ENCODE measurements at places on chromosomes 5 and 9.
A peak's percentile ranks its signal among the peaks of the same experiment; 100 is the strongest.

DNA sequence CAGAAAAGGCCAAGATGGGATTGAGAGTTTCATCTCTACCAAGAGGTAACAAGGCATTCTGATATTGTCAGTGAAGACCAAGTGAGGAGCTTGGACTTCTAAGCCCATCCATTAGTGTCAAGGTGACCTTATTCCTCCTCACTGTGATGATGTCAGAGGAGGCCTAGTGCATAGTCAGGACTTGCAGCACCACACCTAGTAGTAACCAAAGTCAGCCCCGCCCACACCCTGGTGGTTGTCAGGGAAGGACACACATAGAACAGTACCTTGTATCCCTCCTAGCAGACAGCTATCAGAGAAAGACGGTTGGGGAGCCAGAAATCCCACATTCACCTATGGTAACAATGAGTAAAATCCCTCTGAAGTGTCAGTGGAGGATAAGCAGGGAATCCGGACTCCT is 111.7 kb downstream of the AP3B1 start:
- no peak for DNase-seq

DNA sequence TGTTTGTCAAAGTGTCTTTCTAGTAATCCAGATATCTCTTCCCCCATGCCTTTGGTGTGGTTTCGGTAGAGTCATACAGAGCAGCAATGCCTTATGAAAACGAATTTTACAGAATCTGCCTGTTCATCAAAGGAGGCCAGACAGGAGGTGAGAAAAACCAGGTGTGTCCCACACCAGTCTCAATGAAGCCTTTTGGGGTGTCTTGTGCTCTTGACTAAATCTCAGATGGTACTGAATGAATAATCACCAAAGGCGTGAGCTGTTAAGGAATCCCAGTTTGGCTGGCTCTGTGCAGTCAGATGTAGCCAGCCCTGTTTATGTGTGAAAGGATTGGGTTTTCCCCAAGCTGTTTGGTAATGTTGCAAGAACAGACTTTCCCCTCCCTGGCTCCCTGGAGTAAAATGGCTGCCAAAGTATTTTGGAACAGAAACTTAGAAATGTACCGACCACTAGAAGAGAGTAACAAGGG is 70.8 kb upstream of the CDKN2B start:
- DNase-seq, result no peak

DNA sequence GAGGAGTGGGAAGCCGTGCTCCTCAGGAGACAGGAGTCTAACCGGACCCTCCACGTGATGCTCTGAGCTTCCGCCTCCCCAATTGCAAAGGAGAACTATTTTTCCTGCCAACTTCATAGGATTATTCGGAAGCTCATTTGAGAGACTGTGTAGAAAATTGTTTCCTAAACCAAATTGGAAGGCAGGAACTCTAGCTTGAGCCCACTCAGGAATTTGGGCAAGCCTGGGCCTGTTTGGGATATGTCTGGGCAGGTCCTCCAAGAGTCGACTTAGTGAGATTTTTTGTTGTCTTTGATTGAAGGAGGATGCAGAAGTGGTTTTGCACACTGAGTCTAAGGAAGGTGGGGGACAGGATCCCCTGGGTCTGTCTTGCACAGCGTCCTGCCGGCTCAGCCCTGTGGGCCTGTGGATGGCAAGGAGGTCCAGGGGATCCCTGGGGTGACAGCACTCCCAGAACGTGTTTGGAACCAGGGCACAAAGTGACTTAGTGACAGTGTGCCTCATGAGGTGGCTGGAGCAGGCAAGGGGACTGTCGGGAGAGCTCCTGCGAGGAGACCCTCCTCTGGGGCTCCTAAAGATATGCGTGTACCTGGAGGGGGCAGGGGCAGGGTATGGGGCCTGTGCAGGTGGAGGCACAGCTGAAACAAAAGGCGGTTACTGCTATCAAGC is 283.3 kb downstream of the NSG2 start:
- DNase-seq, result no peak

DNA sequence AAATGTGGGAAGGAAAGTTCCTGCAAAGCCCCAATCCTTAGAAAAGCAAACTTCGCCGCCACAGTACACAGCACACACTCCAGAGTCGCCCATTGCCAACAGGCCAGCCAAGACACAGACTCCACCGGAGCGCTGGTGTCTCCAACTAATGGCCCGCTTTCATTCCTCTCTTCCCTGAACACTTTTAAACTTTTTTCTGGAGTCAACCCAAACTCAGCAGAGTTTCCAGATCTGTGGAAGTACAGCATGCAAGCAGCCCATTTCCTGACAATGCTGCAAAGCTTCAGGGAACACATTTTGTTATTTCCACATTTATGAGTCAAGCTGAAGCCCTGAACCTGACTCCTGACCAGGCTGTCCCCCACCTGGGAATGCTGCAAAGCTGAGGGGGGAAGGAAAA is 351.9 kb downstream of the NFIB start:
- no peak for DNase-seq

GRCh38 chr5:115262011-115262320 is 711 bp downstream of the PGGT1B start:
- no peak for DNase-seq

DNA sequence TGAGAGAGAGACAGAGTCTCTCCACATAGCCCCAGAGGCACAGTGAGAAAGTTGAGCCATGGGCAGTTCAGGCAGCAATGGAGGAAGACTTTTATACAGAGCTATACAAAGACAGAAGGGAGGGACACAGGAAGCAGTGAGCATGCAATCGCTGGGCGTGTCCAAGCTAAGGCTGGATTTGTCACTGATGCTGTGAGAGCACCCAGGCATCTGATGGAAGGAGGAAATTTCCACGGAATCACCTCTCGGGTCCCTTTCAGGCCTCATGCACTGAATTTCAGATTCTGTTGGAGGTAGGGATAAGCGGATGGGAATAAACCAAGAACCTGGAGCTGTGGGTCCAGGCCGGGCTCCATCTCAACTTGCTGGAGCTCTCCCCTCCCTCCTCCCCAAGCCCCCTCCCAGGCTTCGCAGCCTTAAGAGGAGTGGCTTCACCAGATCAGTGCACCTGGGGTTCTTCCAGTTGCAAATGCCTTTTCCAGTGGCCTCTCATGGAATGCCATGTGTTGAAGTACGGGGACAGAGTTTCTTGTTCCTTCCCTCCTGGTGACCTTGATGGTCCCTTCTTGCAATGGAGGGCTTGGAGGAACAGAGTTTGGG is 114.8 kb upstream of the ALDH1B1 start:
- no peak for DNase-seq

- no peak for DNase-seq
These were observed 747 bp upstream of the UNC5A start for GRCh38 chr5:176809544-176810080.

DNA sequence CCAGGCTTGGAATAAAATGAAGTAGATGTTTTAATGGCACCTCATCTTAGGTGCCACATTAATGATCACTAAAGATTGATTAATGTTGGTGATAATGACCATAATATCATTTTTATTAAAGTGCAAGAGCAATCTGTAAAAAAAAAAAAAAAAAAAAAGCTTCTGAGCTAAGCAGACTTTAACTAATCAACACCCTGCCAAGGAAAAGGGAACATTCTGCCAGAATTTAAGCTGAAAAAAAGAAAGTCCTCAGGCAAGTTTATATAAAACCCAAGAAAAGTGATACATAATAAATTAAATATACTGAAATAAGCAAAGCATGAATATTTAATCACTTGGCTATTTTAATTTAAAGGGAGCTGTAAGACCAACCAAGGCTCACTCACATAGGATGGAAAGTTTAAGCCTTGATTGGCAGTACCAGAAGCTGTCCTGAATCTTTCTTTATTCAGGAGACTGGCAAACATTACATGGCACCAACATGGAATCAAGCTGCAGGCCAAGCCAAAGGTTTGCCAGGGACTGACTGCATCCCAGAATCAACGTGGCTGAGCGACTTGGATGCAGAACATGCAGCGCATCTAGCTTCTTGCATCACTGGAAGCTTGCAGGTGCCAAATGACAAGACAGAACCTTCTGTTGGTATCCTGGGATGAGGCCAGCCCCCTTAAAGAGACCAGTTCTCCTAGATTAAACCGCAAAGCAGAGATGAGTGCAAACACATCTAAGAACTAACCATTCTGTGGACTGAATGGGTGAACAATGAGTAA is 413.6 kb downstream of the ENC1 start:
- DNase-seq, result no peak

- no peak for DNase-seq
These were observed 26.8 kb upstream of the PPP2CA start for GRCh38 chr5:134252671-134253070.

DNA sequence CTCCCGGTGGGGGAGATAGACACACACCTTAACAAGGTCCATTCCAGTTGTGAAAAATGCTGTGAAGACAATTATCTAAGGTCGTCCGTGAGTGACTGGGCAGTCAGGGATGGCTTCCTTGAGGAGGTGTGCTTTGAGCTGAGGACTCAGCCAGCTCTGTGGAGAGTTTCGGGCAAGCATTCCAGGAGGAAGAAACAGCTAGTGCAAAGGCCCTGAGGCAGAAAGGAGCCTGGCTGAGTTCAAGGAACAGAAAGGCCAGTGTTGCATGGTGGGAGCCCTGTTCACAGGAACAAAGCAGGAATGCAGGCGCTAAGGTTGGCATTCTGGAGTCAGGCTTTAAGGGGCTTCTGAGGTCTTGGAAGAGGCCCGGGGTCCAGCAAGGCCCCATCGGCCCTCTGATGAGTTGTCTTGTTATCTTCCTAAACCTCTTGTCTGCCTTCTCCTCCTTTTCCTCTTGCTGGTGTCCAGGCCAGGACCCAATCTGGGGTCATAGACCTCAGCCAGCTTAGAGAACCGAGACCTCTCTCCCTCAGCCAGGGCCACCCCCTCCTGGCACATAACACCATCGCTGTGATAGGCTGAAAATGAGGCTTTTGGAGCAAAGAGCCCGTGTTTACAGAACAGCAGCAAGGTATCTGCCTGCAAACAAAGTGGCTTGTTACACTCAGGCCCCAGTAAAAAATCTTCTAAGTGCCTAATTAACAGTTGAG is 270.2 kb upstream of the MVB12B start:
- DNase-seq, result no peak

- DNase-seq, result no peak
These were observed 26.7 kb downstream of the FOXI1 start for GRCh38 chr5:170132269-170132975.

DNA sequence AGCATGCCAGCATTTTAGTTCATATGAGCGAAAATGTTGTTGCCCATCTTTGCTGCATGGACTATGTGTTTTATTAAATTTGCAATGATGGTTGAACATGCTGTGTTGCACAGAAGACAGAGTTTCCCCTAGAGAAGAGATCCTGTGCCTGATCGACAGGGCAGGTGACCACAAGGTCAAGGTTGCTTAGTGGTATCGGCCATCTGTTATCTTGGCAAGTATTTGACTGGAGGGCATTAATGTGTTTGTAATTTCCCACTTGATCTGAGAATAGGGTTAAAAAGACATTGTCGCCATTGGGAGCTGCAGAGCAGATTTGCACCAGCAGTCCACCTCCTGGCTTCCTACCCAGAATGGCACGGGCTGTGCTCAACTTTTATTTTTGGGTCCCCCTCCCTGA is 1523.6 kb upstream of the WWC1 start:
- no peak for DNase-seq

DNA sequence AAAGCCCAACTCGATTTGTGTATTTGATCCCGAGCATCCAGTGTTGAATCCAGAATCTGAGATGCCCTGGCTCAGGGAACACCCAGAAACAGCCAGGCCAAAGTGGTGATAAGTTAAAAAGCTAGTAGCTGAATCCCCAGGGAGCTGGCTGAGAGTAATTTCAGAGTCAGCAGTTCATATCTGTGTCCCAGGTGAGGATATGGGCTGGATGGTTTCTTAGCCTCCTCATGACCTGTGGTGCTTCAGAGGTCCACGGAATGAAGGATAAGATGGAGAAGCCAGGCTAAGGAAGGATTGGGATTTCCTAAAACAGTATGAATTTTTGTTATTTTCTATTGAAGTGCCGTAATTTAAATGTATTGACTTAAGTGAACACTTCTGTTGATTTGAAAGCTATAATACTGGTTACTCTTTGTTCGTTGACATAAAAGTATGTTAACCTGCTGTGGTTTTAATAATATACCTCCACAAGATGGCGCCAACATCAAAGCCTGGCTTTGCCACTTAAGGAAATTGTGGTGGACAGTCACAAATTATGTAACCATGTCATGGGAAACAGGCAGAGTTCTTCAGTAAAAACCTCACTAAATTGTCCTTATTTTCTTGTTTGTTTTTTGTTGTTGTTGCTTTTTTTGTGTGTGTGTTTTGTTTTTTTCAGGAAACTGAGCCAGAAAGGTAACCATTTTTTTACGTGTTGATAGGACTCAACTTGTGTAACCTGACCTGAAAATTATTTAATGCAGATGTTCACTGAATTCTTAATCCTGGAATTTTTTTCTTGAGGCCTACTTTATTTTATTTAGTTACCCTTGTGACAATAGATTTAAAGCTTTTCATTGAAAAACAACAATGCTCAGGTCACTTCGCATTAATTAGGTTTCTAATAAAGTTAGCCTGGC is 11.4 kb downstream of the MTAP start:
- DNase-seq, result peak; percentile 36

Measured in NCI-H187 (cell line).